ENCODE measurements at places on chromosomes 3 and 15. TPM values are rescaled to one million over a fixed set of nuclear protein-coding genes. Genes with fewer than 3 reads are reported as not detected.

GRCh38 chr3:197093871-197094270 lies 64.3 kb upstream of the MELTF start:
- H3K27ac ChIP-seq: no peak overlapping the region
- no peaks in the 10 kb centered on the region for H3K27me3 ChIP-seq
- DNase-seq: no peak
- H3K36me3 ChIP-seq: no peaks in the 10 kb centered on the region

DNA sequence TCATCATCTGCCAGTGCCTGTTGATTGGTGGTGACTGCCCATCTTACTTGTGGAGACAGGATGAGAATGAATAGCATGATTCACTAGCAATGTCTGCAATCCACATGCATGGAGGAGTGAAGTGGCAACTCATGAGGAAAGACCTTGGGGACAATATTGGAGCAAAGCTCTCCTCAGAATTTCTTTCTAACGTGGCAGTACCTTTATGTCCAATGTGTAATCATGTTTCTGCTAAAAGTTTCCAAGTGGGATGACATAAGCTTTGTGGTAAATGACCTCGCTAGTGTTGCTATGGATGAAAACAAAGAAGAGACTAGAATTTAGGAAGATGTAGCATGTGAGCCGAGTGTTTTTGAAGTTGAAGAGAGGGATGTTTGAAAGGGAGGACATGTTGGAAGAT lies 117.8 kb downstream of the CPNE4 start:
- no peaks in the 10 kb centered on the region for H3K36me3 ChIP-seq
- H3K4me3 ChIP-seq: no peak overlapping the region
- no peak overlapping the region for H3K27ac ChIP-seq
- DNase-seq: no peak
- H3K4me1 ChIP-seq: no peaks in the 10 kb centered on the region
- H3K27me3 ChIP-seq: no peaks in the 10 kb centered on the region

DNA sequence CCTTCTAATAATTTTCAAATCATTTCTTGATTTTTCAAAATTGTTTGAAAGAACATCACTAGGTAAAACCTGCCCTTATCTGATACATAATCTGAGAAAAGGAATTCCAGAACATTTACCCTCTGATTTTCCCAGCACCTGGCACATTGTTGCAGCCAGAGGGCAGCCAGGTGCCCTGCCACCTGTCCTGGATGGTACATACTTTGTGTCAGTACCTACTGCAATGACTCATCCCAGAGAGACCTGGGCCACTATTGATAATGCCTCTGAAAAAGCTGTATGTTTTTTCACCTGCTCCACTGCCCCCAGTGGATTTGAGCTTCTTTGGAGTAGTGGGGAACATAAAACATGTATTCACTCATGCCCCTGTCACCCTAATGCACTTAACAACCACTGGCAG lies 648.9 kb upstream of the GBE1 start:
- no peaks in the 10 kb centered on the region for H3K27me3 ChIP-seq
- DNase-seq: no peak
- no peak overlapping the region for H3K27ac ChIP-seq
- no peaks in the 10 kb centered on the region for H3K4me1 ChIP-seq
- no peak overlapping the region for H3K4me3 ChIP-seq

GRCh38 chr3:68458581-68458980 lies 473.8 kb downstream of the TAFA4 start:
- H3K27me3 ChIP-seq: no peaks in the 10 kb centered on the region
- H3K36me3 ChIP-seq: no peaks in the 10 kb centered on the region
- no peak overlapping the region for H3K27ac ChIP-seq
- H3K4me3 ChIP-seq: no peak overlapping the region
- H3K4me1 ChIP-seq: no peaks in the 10 kb centered on the region

SLC12A1 gene
- not detected for total RNA-seq

DNA sequence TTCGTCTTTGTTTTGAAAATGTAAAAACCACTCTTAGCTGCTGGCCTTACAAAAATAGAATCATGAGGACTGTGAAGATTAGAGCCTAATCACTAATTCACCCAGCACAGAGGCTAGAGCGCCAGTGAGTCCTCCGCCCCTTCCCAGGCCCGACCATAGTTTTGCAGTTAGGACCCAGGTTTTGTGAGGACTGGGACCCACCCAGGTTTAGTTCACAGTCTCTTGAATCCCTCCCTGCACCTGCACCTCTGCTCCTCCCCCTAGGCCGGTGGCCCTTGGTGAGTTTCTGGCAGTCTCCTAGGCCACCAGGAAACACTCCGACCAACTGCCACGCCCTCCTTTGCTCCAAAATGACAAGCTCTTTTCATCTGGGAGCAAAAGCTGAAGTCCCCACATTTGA lies 136.0 kb upstream of the CCDC54 start:
- peaks cover 2% of the 10 kb centered on the region for H3K4me1 ChIP-seq
- no peaks in the 10 kb centered on the region for H3K27me3 ChIP-seq
- no peak overlapping the region for H3K27ac ChIP-seq
- H3K4me3 ChIP-seq: peak overlapping the region; percentile 65
- no peaks in the 10 kb centered on the region for H3K36me3 ChIP-seq
- DNase-seq: no peak

- no peak for DNase-seq
- H3K36me3 ChIP-seq: no peaks in the 10 kb centered on the region
- H3K27me3 ChIP-seq: peaks cover 7% of the 10 kb centered on the region
- no peak overlapping the region for H3K27ac ChIP-seq
These were observed 183.3 kb downstream of the WDR76 start for GRCh38 chr15:44010089-44010488.

PLA2G4B gene
- 50.4 TPM for total RNA-seq

PP2D1 gene
- total RNA-seq: not detected

DNA sequence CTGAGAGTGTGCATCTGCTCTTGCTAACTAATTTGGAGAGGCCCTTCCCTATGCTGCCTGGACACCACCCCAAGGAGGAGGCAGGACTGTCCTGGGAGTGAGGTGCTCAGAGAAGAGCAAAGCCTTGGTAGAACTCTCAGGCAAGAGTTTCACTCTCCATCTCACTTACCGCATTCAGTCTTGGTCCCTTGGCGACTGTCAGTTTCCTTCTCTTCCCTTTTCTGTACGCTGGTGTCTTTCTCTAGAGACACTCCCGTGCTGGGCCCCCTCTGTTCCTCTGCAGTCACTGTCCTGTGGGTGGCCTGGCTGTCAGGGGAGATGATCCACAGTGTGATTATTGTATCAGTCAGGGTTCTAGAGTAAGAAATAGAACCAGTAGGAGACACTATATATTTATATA lies 44.0 kb downstream of the IDH2 start:
- no peak for DNase-seq
- no peaks in the 10 kb centered on the region for H3K36me3 ChIP-seq
- no peak overlapping the region for H3K4me3 ChIP-seq
- H3K27me3 ChIP-seq: no peaks in the 10 kb centered on the region
- peak overlapping the region; percentile 82 for H3K27ac ChIP-seq
- H3K4me1 ChIP-seq: peaks cover 52% of the 10 kb centered on the region

DNA sequence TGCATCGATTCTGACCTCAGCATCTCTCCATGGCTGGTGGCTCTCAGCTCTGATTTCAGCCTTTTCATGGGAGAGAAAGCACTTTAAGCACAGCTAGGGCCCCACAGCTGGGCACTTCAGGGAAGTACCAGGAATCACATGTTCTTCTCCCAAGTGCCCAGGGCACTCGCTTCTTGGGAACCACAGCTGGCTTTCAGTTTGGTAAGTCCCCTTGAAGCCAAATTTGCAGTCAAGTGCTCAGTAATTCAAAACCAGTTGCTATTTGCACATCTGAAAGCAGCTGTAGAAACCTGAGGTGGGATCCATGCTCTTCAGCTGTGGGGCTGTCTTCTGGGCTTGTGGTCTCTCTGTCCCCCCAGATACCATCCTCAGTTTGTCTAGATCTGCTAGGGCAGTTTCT lies 12.8 kb downstream of the GABRA5 start:
- no peaks in the 10 kb centered on the region for H3K36me3 ChIP-seq
- no peak overlapping the region for H3K27ac ChIP-seq
- H3K4me3 ChIP-seq: no peak overlapping the region
- no peak for DNase-seq
- H3K27me3 ChIP-seq: no peaks in the 10 kb centered on the region

CSPG5 gene
- total RNA-seq: 0.57 TPM

- peaks cover 2% of the 10 kb centered on the region for H3K36me3 ChIP-seq
- no peak for DNase-seq
- no peaks in the 10 kb centered on the region for H3K27me3 ChIP-seq
- no peak overlapping the region for H3K27ac ChIP-seq
These were observed 40.5 kb downstream of the SLC12A6 start for GRCh38 chr15:34297059-34297458.

GRCh38 chr3:46542801-46543201 lies 23.3 kb downstream of the LRRC2 start:
- peaks cover 44% of the 10 kb centered on the region for H3K4me1 ChIP-seq
- H3K4me3 ChIP-seq: no peak overlapping the region
- no peaks in the 10 kb centered on the region for H3K27me3 ChIP-seq
- DNase-seq: no peak
- H3K27ac ChIP-seq: no peak overlapping the region

DNA sequence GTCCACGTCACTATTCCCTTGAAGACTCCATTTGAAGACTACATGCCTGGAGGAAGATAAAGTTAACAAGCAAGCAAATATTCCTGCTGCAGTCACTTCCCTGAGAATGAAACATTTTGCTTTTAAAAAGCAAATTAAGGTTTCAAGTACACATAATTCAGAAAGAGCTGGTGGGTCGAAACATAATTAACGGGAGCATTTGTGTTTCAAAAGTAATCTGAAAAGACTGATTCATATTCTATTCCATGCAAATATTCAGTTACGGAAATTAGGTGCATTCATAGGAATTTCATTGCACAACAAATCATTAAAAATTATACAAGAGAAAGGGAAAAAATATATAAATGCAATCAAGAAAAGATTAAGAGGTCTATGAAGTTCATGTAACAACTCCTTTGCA lies 260.9 kb downstream of the NEK10 start:
- no peak for DNase-seq
- H3K36me3 ChIP-seq: no peaks in the 10 kb centered on the region
- H3K27ac ChIP-seq: no peak overlapping the region
- no peaks in the 10 kb centered on the region for H3K27me3 ChIP-seq

METTL6 gene
- 19.9 TPM for total RNA-seq

DNA sequence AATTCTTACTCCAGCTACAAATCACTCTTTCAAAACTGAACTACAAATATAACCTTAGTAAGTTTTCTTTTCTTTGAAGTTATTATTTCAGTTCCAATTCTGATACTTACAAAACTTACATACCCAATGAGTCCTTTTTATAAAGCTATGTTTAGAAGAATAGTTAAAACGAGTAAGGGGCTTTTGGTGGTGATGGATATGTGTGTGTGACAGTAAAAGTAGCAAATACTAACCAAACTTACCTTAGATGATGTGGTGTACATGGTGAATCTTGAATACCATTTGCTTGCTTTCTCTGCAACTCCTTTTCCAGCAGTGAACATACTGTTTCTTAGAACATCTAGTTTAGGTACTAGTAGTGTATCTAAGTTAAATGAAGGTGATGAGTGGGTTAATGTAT lies 68.4 kb downstream of the SLC24A1 start:
- H3K27ac ChIP-seq: no peak overlapping the region
- no peak for DNase-seq
- H3K27me3 ChIP-seq: no peaks in the 10 kb centered on the region
- no peaks in the 10 kb centered on the region for H3K4me1 ChIP-seq
- no peak overlapping the region for H3K4me3 ChIP-seq

RHOV gene
- not detected for total RNA-seq

C3orf20 gene
- total RNA-seq: 0.33 TPM

- H3K27me3 ChIP-seq: no peaks in the 10 kb centered on the region
- no peak overlapping the region for H3K4me3 ChIP-seq
- no peak for DNase-seq
- H3K36me3 ChIP-seq: peaks cover 9% of the 10 kb centered on the region
- no peaks in the 10 kb centered on the region for H3K4me1 ChIP-seq
These were observed 37.9 kb downstream of the UQCC5 start for GRCh38 chr3:52574056-52574965.

- H3K4me3 ChIP-seq: no peak overlapping the region
- no peak overlapping the region for H3K27ac ChIP-seq
- no peak for DNase-seq
- H3K36me3 ChIP-seq: peaks cover 58% of the 10 kb centered on the region
These were observed 28.1 kb downstream of the ABHD2 start for GRCh38 chr15:89116404-89116803.

HRG gene
- not detected for total RNA-seq

DNA sequence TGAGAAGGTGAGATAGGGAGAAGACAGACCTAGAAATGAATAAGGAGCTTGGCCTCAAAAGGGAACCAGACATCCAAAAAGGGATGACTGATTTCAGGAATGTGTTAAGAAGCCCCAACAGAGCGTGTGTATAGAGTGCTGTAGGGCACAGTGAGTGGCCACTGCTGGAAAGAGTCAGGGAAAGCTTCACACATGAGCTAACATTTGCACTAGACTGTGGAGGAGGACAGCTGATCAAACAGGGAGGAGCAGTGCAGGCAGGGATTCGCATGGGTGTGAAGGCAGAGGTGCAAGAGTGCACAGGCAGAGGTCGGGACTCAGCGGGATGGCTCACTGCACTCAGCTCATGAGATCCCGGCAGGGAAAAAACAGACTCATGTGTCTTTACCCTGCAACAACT lies 61.8 kb downstream of the NPTN start:
- DNase-seq: no peak
- H3K27ac ChIP-seq: no peak overlapping the region
- peaks cover 30% of the 10 kb centered on the region for H3K36me3 ChIP-seq
- no peak overlapping the region for H3K4me3 ChIP-seq

GRCh38 chr3:54671511-54671910 lies 256.3 kb downstream of the LRTM1 start:
- H3K4me1 ChIP-seq: no peaks in the 10 kb centered on the region
- DNase-seq: no peak
- no peaks in the 10 kb centered on the region for H3K27me3 ChIP-seq
- H3K4me3 ChIP-seq: no peak overlapping the region

ECE2 gene
- not detected for total RNA-seq

All from T-cell (primary cell).